Endothelial cell of umbilical vein (primary cell): ENCODE measurements at places on chromosomes 1 and 21. TPM values are rescaled to one million over a fixed set of nuclear protein-coding genes. Genes with fewer than 3 reads are reported as not detected.

- DNase-seq, result peak; percentile 63
These were observed 10.0 kb upstream of the LBR start for GRCh38 chr1:225437710-225438437.

DNA sequence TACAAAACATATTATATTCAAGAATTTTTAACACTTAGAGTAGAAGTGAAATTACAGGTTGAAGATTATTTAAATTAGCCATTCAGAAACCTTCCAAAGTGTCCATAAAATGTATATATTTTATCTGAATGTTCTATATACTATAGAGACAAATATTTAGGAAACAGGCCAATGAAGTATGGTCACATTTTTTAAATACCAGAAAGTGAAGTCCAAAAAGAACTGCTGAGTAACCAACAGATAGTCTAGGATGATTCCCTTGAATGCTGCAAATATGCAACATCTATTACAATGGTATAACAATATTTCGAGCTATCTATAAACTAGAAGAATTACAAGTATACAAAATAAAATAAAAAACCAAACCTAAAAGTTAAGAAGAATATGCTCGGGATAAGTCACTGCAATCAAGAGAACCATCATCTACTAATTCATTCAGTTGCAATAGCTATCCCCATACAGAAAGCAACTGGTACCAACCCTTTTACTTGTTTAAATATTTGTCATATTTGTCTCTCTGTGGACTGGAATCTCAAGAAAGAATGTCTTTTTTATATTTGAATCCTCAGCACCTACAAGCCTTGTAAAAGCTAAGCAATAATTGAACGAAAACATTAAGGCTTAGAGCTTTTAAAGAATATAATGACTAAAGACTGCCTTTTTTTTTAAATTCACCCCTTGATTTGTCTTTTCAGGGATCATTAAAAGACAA, 8.1 kb downstream of the ODF2L start:
- DNase-seq, result no peak

GRCh38 chr1:240019524-240019923, 72.2 kb upstream of the FMN2 start:
- DNase-seq, result no peak

DNA sequence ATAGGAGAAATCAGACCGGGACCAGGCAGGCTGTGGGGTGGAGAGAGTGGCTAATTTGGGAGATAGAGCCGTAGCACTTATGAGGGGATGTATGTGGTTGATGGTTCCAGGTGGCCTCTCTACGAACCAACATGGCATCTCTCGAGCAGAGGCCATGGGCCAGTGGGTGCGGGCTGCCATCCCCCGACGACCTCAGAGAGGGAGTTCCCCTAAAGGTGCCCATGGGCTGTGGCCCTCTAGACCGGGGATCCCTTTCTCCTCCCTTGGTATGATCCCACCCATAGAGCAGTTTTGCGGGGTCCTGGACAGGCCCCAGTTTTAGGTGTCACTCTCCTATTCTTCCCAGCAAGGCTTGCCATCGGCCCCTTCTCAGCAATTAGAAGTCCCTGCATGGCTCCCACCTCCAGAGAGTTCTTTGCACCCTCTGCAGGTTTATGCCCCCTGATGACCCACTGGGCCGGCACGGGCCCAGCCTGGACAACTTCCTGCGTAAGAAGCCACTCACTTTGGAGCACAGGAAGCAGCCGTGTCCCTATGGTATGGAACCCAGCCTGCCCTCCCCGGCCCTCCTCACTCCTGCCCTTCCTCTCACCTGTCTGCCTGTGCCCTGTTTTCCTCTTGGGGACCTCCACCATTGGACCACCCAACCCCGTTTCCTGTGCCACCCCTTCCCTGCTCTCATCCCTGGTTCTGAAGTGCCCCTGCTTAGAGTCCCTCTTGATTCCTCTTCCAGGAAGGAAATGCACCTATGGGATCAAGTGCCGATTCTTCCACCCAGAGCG, 7.8 kb downstream of the ZC3H12A start:
- no peak for DNase-seq

- DNase-seq, result no peak
These were observed 111.8 kb upstream of the PALMD start for GRCh38 chr1:99533909-99534637.

DNA sequence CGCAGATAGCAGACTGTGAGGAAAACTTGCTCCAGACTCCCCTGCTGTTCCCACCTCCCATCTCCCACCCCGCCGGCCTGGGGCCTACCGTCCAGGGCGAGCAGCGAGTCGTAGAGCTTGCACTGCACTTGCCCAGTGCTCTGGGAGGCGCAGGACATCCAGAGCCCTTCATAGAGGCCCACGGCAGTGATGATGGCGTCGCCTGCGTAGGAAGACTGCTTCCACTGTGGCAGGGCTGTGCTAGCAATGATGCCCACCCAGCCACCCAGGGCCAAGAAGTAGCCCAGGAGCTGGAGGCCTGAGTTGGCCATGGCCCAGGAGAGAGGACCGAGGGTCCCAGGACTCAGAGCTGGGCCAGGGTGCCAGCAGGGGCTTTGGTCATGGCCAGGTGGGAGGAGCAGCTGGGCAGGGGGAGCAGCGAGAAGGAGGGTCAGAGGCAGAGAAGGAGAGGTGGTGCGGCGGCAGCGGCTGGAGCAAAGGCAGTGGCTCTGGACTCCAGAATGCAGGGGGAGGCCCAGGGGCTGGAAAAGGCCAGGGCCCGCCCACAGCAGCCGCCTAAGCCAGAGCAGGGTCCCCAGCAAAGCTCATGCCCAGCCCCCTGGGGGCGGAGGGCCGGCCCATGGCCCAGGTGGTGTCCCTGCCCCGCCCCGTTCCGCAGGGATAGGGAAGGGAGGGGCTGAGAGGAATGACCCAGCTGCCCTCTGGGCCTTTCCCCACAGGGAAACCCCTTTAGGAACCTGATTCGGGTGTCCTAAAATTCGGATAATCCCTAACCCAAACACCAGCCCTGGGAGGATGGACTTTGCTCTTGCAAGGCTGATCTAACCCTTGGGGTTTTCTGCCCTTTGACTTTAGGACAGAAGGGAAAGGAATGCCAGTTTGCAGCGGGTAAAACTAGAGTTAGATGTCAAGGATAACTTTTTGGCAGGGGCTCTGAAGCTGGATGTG, at the start of gene CLDN19:
TSS of gene CLDN19 (minus strand) at position 484 of the 948 bp plus-strand sequence. CDS start at position 311, 173 bp downstream.
- no peak for DNase-seq

Gene TCHHL1
- total RNA-seq, result not detected in 2 replicates

Gene COL16A1
- 1.2 and 2.7 TPM in 2 replicates for total RNA-seq
